ENCODE measurements at places on chromosomes 6 and 20. TPM values are rescaled to one million over a fixed set of nuclear protein-coding genes. Genes with fewer than 3 reads are reported as not detected.

- DNase-seq, result no peak
These were observed 25.1 kb upstream of the ENPP1 start for GRCh38 chr6:131782764-131783163.

GRCh38 chr6:13259393-13259792 lies 68.9 kb downstream of the TBC1D7 start:
- no peak for DNase-seq

GRCh38 chr6:89353702-89354392 lies 1.3 kb upstream of the UBE2J1 start:
- no peak for DNase-seq

CD40 gene
- total RNA-seq, result 2.2 TPM
